ENCODE measurements at places on chromosomes 11 and 22.
A peak's percentile ranks its signal among the peaks of the same experiment; 100 is the strongest.

DNA sequence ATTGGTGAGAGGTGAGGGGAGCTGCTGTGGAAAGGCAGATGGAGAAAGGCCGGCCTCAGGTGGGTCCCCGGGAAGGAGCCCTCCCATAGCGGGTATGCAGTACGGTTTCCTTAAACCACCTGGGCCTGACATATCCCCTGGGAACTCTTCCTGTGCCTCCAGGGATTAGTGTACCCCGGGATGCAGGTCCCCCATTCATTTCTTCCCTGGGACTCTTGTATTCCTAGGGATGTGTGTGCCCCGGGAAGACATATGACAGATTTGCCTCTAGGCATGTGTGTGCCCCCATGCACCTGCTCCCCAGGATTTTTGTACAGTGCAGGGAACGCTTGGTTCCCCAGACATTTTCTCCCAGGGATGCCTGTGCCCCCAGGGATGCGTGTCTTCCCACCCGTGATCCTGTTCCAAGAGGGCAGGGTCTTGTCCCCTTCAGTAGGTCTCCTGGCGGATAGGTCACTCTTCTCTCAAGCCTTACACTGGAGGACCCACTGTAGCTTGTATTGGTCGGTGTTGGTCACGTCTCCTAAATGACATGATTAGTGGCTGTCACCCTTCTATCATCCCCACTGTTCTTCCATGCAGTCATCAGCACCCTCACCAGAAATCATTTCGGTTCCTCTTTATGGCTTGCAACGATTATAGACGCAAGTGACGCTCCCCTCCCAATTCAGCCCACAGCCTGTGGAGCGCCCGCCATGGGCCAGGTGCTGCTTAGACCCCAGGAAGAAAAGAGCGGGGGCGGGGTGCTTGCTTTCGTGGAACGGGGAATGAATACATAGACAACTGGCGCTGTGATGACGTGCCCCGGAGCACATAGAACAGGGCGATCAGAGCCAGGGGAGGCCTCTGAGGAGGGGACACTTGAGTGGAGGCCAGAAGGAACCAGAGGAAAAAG lies 1.3 kb downstream of the PARVB start:
- no peak for DNase-seq

DNA sequence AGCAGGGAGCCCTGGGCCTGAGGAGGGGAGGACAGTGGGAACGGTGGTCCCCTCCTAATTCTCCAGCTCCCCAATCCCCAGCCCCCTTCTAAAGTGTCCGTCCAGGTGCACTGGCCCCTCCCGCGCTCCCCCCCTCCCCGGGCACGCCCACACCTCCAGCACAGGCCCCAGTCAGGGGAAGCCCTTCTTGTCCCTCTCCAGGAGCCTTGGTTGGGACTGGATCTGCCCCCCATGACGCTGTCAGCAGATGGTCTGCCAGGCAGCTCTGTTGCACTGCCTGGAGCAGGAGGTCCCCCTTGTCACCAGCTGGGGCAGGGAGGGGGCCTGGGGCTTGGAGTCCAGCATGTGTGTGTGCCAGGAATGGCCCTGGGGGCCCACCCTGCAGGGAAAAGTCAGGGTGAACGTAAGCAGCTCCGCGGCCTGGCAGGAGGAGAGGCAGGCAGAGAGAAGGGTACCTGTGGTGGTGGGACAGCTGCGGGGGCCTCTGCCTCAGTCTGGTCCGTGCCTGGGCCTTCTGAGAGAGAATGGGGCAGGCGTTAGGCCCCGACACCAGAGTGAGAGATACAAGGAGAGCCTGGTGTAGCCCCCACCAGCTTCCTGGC lies 1.6 kb downstream of the IRF7 start:
- DNase-seq: no peak

- DNase-seq: no peak
These were observed 9.3 kb downstream of the SNRPD3 start for GRCh38 chr22:24565077-24565476.

DNA sequence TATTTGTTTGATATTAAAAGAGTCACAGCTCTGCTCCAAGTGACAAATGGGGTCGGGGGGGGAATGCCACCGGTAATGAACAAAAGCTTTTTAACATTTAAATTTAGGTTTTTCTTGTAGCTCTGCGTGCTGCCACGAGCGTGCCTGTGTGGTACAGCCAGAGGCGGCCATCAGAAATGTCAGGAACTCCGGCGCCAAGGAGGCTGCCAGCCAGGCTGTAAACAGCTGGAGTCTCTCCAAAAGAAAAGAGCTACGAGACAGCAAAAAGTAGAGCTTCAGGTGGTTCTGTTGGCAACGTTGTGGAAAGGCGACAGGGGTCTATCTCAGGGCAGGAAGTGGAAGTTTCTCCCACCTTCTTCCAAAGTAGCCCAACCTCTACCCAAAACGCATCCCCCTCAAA lies 532.8 kb downstream of the OPCML start:
- DNase-seq: no peak

- peak; percentile 10 for DNase-seq
These were observed 4.2 kb upstream of the MPEG1 start for GRCh38 chr11:59216641-59217564.

GRCh38 chr11:59106363-59107336 lies at the start of gene FAM111B:
Gene FAM111B (plus strand): TSS chr11:59107237. CDS start chr11:59109626, 2,389 bp downstream.
- peak; percentile 66 for DNase-seq

DNA sequence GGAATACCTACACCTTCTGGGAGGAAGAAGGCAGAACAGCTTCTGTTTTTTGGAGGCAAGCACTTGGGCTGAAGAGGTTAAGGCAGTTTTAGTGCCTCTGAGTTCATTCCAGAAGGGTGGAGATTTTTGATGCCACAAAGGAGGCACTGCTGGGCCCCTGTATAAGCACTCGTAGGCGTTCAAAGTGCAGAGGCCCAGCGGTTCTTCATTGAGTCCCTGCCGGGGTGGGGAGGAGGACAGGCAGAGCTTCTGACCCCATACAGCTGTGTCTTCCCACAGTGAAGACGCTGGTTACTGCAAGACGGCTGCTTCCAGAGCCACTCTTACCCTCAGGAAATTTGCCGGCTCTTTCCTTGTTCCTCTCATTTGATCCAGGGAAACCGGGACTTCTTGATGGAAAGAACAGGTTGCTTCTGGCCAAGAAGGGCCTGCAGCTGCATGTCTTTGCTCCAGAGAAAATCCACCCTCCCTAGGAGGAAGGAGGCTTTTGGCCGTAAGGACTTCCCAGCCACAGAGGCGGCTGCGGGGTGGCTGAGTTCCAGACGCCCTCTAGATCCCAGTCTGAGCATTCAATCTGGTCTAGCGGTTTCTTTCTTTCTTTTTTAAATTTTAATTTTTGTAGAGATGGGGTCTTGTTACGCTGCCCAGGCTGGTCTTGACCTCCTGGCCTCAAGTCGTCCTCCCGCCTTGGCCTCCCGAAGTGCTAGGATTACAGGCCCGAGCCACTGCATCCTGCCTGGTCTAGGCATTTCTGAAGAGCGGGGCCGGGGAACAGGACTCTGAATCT lies 9.4 kb downstream of the ADAMTS15 start:
- DNase-seq: no peak

- DNase-seq: peak; percentile 31
These were observed 3.4 kb downstream of the CLPB start for GRCh38 chr11:72430741-72431570.

DNA sequence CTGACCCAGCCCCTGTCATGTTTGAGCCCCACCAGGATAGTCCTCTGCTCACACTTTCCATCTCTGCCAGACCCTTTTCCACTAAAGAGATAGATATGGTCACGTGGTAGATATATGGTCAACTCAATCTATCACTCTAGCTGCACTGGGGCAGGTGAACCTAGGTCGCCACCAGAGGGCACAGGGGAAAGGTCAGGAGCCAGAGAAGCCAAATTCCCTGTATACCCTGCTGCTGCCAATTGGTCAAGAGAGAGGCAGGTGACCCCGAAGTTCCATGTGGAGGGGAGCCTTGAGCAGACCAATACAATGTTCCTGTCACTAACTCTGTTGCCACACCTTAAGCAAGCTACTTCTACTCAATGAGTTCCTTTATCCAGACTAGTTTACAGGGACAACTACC lies 101.1 kb upstream of the GALNT18 start:
- DNase-seq: no peak
